Stomach (tissue), 19 donors: ENCODE measurements at places on chromosomes 1 and 21. TPM values are rescaled to one million over a fixed set of nuclear protein-coding genes. Genes with fewer than 3 reads are reported as not detected.

DNA sequence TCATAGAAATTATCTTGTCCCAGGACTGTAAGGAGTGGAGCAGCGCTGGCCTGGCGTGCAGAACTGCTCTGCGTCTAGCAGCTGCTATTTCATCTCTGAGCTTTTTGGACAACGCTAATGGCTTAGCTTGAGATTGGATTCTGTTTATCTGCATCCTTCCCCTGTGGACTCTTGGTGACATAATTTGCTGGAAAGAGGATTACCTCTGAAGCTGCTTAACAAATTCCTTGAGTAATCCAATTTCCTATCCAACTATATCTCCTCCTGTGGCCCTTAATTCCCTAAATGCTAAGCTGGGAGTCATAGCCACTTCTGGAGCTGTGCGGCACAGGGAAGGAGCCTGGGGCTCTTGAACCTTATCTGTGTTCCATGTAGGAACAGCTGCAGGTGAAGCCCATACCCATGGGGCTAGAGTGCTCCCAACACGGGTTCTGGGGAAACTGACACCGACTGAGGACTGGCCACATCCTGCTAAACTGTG, 43.2 kb downstream of the IL6R start:
- no peak overlapping the region for H3K4me3 ChIP-seq
- peaks cover 31% of the 10 kb centered on the region for H3K4me1 ChIP-seq
- peak; percentile 50 for DNase-seq
- peaks cover 90% of the 10 kb centered on the region for H3K36me3 ChIP-seq

DNA sequence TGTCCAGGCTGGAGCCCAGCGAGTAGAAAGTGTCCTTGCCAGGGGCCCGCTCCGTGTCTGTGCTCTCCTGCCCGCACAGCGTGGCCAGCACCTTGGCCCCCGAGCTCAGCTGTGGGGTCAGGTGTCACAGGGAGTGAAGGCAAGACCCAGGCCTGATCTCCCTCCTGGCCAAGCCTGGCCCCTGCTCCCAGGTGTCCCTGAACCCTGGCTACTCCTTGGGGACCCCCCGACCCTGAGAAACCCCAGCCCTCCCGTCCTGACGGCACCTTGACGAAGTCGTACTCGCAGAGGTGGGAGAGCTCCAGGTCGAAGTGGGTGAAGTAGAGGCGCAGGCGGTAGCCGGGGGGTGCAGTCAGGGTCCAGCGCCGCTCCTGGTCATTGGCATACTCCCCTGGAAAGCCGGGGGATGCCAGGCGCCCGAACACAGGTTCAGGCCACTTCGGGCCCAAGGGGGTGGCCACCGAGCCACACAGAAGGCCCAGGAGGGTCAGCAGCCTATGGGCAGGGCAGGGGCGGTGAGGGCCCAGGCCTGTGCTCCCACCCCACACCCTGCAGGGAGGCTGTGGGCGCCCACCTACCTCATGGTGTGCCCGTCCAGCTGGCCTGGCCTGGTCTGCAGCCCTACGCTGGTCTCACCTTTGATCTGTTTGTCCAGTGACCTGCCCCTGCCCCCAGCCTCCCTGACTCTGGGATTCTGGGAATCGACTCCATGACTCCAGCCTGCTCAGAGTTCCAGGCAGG, at the start of gene MASP2:
Gene MASP2, minus strand, starts transcription at position 615 of the 741 bp plus-strand sequence. Its CDS starts 32 bp downstream, at position 583.
- no peaks in the 10 kb centered on the region for H3K36me3 ChIP-seq
- no peaks in the 10 kb centered on the region for H3K27me3 ChIP-seq
- no peak within 1 kb of the TSS for H3K4me3 ChIP-seq
- no peak for DNase-seq
- peaks cover 3% of the 10 kb centered on the region for H3K4me1 ChIP-seq

GRCh38 chr1:2380816-2381591, 10.3 kb downstream of the MORN1 start:
- no peak overlapping the region for H3K4me3 ChIP-seq
- peaks cover 13% of the 10 kb centered on the region for H3K4me1 ChIP-seq
- no peak overlapping the region for H3K27ac ChIP-seq
- H3K36me3 ChIP-seq, result no peaks in the 10 kb centered on the region
- no peak for DNase-seq
- H3K27me3 ChIP-seq, result no peaks in the 10 kb centered on the region

ISG15 gene
- total RNA-seq, result 84.6 TPM

GRCh38 chr1:79646880-79647279, 640.4 kb upstream of the ADGRL4 start:
- no peaks in the 10 kb centered on the region for H3K4me1 ChIP-seq
- H3K36me3 ChIP-seq, result no peaks in the 10 kb centered on the region
- no peak overlapping the region for H3K27ac ChIP-seq
- no peak for DNase-seq
- H3K4me3 ChIP-seq, result no peak overlapping the region

LEFTY2 gene
- not detected for total RNA-seq

ESPN gene
- total RNA-seq, result 1.8 TPM

ZP4 gene
- total RNA-seq, result not detected

GRCh38 chr1:202825748-202826147, 15.0 kb downstream of the PCAT6 start:
- no peaks in the 10 kb centered on the region for H3K36me3 ChIP-seq
- H3K27me3 ChIP-seq, result no peaks in the 10 kb centered on the region
- no peaks in the 10 kb centered on the region for H3K4me1 ChIP-seq
- no peak for DNase-seq

DNA sequence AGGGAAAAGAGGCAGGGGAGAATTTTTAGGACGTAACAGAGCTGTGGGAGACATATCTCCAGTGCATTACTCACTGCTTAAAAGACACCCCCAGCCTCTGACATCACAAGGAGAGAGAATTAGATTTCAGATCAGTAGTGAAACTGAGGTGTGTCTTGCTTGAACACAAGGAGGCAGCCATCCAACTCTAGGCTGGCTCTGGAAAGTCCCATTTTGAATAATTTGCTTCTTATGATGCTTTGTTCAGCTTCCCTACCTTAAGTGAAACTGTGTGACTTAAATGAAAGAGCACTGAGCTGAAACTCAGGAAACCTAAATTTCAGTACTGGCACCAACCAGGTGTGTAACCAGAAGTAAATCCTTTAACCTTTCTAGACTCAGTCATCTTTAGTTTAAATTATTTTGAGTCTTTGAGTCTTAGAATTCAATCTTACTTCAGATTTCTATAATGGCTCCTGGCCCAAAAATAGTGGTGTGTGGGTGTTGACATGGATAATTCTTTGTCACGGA, 251.6 kb upstream of the SGIP1 start:
- H3K36me3 ChIP-seq, result no peaks in the 10 kb centered on the region
- H3K27me3 ChIP-seq, result no peaks in the 10 kb centered on the region
- peak; percentile 66 for DNase-seq
- H3K27ac ChIP-seq, result peak overlapping the region; percentile 2

- H3K27me3 ChIP-seq, result no peaks in the 10 kb centered on the region
- DNase-seq, result no peak
- H3K4me1 ChIP-seq, result no peaks in the 10 kb centered on the region
- H3K27ac ChIP-seq, result no peak overlapping the region
Measured at GRCh38 chr21:31182231-31183140, 144.2 kb upstream of the KRTAP19-8 start.

AMPD1 gene
- not detected for total RNA-seq

- no peak overlapping the region for H3K4me3 ChIP-seq
- peaks cover 13% of the 10 kb centered on the region for H3K36me3 ChIP-seq
- no peak for DNase-seq
Measured at GRCh38 chr1:94865360-94865759, 45.2 kb downstream of the SLC44A3 start.
